ENCODE measurements at places on chromosomes 11 and 22.

GRCh38 chr11:109510316-109510715, 88.3 kb downstream of the C11orf87 start:
- DNase-seq, result no peak

- no peak for DNase-seq
Measured at GRCh38 chr11:2387266-2387987, 10.3 kb downstream of the CD81 start.

DNA sequence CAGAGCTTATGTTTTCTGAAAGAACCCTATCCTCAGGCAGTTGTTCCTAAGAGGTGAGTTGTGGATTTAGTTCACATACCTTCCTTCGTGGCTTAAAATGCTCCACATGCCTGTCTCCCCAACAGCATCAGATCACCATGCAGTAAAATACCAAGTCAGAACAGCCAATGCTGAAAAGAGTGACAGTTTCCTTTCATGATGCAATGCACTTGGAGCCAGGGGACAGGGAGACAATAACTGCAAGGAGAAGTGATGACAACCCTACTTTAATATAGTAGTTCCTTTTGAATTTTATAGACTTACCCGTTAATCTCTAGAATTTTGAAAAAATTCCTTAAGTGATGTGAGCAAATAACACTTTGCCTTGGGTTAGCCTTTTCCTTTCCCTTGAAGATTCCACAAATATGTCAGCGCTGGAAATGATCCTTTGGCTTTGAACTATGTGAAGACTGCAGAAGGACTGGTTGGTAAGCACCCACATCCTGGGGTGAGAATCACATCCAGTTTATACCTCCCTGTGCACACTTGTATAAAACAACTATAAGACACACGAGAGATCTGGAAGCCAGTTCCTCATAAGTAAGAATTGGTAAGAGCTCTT, 71.2 kb downstream of the PIWIL4 start:
- no peak for DNase-seq

DNA sequence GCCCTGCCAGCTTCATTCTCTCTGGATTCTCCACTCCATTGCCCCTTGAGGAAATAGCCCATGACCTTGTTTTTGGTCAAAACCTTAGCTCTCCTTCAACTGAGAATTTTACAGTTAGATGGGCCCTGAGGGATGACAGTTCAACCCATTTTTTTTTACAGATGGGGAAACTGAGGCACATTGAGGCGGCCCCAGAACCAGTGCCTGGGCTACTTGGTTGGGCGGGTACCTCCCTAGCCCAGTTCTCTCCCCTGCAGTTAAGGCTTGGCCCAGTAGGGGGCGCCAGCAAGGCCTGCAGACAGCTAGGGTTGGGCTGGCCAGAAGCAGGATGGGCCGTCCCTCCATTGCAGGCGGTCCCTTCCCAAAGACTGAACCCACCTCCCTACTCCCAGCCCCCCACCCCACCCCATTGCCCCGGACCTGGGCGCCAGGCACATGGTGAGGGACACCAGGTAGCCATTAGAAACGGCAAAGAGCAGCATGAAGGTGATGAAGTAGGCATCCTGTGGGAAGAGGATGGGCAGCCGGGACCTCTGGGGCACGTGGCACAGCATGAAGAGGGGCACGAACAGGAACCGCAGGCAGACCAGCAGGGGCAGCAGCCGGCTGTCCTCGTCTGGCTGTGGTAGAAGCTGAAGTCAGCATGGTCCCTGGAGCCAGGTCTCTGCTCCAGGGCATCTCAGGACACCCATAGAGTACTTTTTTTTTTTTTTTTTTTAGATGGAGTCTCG, 7.6 kb downstream of the SLC29A2 start:
- DNase-seq, result peak; percentile 62

DNA sequence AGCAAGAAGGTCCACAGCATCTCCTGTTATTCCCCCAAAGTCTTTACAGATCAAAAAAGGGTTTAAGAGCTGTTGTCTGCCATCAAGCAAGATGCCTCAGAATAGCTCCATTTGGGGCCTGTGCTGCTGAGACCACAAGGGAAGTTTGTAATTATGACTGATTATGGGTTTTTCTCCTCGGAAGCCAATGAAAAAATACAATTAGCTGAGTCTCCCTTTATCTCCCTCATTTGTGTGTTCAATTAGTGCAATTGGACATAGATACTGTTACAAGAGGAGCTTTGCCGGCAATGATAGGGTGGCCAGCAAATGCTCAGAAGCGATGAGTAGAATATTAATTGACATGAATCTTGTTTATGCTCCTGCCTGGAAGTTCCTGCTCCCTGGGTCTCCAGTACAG, 83.7 kb downstream of the COMMD9 start:
- DNase-seq, result no peak

DNA sequence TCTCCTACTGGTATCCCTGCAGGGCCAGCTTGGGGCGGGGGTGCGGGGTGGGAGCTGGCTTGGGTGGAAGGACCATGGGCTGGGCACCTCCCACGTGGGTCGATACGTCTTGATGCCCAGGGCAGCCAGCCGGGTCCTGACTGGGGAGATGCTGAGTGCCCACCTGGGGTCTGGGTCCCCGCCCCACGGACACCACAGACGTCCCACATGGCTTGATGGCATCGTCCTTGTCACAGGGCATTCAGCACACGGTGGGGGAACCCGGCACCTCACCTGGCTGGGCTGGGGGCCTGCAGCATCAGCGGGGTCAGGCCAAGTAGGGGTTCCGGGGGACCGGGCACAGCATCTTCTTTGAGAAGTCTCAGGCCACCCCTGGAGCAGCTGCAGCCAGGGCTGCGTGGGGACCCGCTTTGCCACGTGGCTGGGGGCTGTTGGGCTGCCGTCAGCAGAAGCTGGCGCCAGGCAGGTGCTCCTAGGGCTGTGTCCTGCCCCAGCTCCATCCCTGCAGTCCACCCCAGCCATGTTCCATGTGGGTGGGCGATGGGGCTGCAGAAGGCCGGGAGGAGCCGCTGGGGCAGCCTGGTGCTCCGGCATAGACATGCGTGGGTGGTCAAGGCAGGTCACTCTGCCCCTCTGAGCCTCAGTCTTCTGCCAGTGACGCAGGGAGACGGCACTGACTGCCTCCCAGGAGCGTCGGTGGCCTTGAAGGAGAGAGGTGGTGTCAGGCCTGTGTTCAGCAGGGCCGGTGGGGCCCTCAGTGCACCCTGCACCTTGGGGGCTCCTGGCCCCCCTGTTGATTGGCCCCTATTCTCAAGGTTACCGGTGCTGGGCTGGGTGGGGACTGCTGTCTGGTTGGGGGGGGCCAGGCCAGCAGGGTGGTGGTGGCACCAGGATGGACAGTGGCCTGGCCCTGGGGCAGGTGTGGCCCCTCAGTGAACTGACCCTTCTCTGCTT, 8.4 kb downstream of the SELENOO start:
- no peak for DNase-seq

DNA sequence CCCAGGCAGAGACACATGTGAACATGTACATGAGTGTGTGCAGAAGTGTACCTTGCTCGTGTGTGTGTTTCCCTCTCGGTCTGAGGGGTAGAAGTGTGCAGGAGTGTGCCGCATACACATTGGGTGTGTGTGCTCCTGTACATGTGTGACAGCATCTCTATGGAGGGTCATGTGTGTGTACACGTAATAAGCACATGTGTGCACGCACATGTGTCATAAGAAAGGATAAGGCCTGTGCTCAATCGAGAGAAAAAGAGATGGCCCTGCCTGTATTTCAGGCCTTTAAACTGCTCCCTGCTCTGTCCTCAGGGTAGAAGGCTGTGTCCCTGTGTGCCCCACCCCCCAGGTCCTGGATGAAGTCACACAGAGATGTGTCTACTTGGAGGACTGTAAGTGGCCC, 61.8 kb downstream of the OTOG start:
- DNase-seq, result no peak

- DNase-seq, result no peak
Measured at GRCh38 chr11:66454247-66454646, 12.5 kb upstream of the PELI3 start.

DNA sequence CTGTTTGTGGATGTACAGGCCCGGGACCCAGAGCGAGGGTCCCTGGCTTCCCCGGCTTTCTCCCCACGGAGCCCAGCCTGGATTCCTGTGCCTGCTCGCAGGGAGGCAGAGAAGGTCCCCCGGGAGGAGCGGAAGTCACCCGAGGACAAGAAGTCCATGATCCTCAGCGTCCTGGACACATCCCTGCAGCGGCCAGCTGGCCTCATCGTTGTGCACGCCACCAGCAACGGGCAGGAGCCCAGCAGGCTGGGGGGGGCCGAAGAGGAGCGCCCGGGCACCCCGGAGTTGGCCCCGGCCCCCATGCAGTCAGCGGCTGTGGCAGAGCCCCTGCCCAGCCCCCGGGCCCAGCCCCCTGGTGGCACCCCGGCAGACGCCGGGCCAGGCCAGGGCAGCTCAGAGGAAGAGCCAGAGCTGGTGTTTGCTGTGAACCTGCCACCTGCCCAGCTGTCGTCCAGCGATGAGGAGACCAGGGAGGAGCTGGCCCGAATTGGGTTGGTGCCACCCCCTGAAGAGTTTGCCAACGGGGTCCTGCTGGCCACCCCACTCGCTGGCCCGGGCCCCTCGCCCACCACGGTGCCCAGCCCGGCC, 16.7 kb upstream of the ACR start:
- no peak for DNase-seq

DNA sequence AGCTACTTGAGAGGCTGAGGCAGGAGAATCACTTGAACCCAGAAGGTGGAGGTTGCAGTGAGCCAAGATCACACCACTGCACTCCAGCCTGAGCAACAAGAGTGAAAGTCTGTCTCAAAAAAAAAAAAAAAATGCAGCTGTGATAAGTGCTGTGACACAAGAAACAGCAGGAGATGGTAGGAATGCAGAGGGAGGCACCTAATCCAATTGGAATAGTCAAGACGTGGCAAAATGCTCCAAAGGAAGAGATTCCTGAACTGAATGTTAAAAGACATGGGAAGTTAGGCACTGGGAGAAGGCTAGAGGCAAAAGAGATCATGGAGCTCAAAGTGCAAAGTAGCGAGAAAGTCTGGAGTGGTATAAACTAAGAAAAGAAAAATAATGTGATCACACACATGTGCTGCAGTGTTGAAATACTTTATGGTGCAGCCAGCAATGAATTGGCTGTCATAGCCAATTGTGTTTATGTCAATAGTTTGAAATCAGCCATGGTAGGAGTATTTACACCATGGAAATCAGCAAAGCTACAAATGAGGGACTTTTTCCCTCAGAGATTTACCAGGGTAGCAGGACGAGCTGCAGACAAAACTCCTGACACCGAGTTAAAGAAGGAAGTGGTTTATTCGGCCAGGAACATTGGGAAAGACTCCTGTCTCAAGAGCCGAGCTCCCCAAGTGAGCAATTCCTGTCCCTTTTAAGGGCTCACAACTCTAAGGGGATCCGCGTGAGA, 40.9 kb upstream of the LIPT2 start:
- no peak for DNase-seq

- no peak for DNase-seq
Measured at GRCh38 chr11:17822401-17822781, 87.8 kb downstream of the KCNC1 start.

DNA sequence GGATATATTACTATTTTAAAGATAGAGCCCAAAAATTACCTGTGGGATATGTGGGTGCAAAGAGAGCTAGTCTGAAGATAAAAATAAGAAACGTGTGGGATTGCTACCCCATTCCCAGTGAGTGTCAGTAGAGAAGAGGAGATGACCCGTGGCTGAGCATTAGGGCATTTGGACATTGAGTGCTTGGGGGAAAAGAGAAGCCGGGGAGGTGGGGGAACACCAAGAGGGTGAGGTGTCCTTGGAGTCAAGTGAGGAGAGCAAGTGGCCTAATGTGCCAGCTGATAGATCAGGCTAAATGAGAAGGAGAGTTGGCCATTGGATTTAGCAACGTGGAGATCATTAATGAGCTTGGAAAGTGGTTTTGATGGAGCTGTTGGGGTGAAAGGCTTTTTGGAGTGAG, 1.2 kb downstream of the POLR2F start:
- no peak for DNase-seq

- no peak for DNase-seq
Measured at GRCh38 chr11:19323502-19323901, 82.8 kb upstream of the E2F8 start.

- no peak for DNase-seq
Measured at GRCh38 chr22:39344046-39344390, 5.8 kb upstream of the SYNGR1 start.

Data from stimulated activated CD4-positive, alpha-beta T cell treated with anti-CD3 and anti-CD28 coated beads, Interleukin-15, amount 100 ng/mL, for 1 hour (primary cell).